ENCODE measurements at places on chromosomes 11 and 22.

- DNase-seq = no peak
Observed at GRCh38 chr11:34444428-34444827, 5.7 kb downstream of the CAT start.

DNA sequence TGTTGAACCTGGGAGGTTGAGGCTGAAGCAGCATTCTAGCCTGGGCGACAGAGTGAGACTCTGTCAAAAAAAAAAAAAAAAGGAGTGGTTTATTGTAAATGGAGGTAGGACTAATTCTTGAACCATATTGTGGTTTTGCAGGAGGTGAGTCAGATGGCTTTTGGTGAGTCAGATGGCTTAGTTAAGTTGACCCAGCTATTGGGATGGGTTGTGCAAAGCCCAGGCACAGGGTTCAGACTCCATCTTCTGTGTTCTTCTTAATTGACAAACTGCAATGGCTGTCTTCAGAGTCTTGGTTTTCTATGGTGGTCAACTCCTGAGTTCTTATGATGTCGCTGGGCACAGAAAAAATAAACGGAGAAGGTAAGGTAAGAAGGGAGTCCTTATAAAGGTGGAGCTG, 182.7 kb downstream of the ADAMTS15 start:
- no peak for DNase-seq

- DNase-seq = no peak
Observed at GRCh38 chr11:46134061-46134460, 12.8 kb upstream of the PHF21A start.

- DNase-seq = no peak
Observed at GRCh38 chr11:16873289-16873688, 134.8 kb downstream of the C11orf58 start.

DNA sequence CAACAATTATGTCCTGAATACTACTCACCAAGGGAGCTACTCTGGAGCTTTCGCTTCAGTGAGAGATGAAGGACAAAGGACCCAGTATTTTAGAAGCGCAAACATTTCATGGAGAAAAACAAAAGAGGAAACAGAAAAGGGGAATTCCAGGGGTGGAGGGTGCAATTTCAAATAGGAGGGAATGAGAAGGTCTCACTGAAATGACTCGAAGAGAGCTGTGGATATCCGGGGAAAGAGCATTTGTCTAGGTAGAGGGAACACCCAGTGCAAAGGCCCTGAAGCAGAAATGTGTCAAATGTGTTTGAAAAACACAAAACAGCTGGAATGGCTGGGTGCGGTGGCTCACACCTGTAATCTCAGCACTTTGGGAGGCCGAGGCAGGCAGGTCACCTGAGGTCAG, 2.4 kb downstream of the RPS19BP1 start:
- DNase-seq = no peak

GRCh38 chr22:19109198-19110063, 12.8 kb downstream of the DGCR2 start:
- no peak for DNase-seq

DNA sequence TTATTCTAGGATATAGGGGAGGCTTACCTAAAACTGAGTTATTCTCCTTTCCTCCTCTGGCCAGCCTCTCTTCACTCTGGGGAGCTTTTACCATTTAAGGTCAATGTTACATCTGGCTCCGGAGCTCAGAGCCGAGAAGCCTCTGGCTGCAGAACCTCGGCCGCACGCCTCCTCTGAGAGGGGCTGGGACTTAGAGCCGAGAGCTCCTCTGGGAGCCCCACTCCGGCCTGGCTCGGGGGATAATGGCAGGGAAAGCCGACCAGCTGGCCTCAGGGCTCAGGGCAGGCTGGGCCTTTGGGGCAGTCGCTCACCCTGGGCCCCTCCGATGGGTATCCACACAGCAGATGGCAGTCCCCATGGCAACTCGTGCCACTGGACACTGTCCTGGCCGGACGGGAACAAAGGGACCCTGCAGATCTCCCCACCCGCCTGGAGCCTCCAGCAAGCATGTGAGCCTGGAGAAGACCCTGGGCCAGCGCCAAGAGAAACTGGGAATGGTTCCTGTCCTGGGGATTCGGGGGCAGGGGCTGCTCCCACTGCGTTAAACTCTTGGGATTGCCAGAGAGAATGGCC, at the start of gene IRAG1:
Gene IRAG1, minus strand, starts transcription at position 247 of the 573 bp plus-strand sequence. Its CDS starts 153 bp downstream, at position 94.
- no peak for DNase-seq

DNA sequence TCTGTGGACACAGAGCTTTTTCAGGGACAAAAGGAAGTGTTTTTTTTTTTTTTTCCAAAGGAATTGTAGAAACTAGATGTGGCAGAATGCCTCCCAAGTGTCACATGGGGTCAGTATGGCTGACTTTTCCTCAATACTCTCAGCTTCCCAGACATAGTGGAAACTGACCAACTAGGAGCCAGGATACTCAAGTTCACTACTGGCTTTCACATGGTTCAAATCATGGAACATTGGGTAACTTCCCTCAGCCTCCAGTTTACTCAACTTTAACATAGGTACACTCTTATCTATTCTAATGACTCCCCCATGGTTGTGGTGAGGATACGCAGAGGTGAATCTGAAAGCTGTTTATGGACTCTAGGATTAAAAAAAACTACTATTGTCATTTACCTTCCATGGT, 1.4 kb downstream of the SLC5A1 start:
- DNase-seq = no peak

DNA sequence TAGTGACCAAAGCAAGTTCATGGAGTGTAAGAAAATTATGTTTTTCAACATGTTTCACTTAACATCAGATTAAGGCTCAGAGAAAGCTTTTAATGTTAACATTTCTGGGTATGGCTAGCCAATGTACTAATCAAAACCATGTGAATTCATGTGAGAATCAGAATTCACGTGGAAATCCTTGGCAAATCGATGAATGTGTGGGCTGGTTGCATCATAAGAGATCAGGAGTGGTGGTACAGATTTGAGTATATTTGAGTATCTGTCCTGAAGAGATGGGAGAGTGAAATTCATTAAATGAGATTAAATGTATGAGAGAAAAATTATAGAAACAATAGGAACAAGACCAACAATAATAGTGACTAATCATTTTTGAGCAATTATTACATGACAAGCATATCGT, 638.6 kb upstream of the ANO5 start:
- DNase-seq = no peak

DNA sequence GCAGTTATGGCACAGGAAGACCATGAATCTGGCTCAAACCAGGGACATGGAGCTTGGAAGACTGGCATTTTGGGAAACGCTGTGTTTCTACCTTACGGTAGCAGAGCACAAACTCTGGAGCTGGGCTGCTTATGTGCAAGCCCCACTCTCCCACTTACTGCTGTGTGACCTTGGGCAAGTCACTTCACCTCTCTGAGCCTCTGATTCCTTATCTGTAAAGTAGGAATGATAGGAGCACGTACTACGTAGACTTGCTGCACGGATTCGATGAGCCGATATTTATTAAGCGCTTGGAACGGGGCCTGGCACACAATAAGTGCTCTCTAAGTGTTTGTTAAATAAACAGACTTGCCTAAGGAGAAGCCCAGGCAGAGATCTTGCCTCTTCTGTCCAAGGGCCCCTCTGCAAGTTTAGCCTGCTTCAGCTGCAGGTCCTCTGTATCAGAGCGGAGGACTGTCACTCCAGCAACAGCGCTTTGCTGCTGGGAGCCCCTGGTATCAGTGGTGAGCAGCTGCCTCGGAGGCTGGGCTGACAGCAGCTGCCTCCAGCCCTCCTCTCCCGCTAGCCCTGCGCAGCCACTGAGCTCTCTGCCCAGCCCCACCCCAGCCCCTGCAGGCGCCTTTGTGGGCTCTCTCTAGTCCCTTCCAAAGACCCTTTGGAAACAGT, 96.9 kb upstream of the ANO1 start:
- no peak for DNase-seq

DNA sequence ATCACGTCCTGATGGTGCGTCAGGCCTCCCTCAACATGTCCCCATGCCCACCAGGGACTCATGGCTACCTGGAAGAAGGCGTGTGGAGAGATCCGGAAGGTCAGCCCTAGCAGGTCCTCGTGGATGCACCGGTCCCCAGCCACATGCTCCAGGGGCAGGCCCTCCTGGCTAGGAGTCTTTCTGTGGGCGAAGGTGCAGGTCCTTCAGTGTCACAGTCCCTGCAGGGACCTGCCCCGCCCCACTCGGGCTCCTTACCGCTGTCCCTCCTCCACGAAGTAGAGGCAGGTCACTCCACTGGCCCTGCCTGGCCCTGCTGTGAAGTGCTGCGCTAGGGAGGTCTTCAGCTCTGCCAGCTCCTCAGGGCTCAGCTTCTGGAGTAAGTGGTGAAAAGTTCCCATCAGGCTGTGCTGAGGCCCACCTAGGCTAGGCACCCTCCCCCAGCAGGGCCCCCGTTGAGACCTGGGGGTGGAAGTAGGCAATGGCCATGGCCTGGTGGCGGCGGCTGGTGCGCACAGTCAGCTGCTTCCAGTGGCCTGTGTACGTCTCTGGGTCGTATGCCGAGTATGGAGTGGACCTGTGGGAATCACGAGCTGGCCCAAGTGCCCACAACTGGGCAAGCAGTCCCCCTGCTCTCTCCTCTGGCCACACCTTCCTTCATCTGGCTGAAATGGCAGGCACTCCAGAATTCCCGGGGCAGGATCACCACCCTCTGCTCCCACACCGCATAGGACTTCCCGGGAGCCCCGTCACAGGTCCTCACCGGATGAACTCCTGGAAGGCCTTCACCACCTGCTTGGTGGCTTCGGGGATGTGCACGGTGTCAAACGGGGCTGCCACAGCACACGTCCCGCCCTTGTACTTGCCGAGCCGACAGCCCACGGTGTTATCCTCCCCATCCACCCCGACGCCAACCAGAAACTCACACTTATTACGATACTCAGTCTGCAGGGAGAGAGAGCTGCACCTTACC, 1.1 kb upstream of the RANBP1 start:
- no peak for DNase-seq

DNA sequence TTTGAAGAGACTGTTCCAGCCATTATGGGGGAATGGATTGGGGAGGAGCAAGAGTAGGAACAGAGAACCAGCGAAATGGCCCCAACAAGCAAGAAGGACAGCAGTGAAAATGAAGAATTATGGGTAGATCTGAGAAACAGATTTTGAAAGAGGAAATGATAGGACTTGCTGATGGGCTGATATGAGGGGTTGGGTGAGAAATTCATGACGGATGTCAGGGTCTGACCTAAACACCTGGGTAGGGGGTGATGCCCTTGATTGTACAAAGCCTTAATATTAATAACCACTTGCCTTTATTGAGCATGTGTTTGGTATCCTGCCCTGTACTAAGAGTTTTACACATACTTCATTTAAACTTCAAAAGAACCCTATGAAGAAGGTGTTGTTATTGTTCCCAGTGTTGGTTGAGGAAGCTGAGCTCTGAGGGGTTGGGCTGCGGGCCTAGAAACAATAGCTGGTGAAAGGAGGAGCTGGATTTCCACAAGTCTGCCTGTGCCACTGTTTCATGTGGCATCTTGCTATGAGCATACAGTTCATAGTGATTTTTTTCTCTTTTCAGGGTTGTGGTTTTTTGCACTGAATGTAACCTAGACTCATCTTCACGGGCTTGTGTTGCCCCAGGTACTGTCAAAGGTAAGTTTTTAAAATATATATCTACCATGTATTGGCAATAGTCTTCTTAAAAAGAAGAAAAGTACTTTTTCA, 61.1 kb upstream of the TNRC6B start:
- DNase-seq = no peak

Measured in stimulated activated CD4-positive, alpha-beta T cell treated with anti-CD3 and anti-CD28 coated beads, Interleukin-4, amount 100 ng/mL, for 48 hours (primary cell).